ENCODE measurements at places on chromosomes 5 and 9.

DNA sequence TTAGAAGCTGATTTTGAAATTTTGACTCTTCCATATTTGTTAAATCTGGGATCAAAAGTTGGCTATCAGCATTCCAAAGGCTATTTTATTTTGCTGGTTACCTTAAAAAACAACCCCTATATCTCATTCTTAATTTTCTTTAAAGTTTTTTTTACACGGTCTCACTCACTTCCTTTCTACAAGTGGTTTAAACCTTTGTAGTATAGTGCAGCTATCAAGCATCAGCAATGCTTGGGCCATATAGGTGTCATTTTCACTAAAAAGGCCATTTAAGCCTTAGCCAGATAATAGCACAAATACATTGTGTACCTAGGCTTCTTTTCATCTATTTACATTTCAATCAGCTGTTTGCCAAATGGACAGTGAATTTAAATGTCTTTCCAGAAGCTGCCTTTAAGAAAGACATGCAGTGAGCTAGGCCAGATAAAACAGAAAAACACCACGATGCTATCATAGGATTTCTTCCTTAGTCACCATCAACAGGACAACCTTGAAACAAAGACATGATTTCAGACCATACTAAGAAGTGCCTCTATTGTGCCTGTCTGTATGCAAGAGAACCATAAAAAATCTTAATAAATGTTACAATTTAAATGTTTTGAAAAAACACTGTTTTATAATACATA is 104.2 kb downstream of the RAPGEF6 start:
- no peak for DNase-seq

DNA sequence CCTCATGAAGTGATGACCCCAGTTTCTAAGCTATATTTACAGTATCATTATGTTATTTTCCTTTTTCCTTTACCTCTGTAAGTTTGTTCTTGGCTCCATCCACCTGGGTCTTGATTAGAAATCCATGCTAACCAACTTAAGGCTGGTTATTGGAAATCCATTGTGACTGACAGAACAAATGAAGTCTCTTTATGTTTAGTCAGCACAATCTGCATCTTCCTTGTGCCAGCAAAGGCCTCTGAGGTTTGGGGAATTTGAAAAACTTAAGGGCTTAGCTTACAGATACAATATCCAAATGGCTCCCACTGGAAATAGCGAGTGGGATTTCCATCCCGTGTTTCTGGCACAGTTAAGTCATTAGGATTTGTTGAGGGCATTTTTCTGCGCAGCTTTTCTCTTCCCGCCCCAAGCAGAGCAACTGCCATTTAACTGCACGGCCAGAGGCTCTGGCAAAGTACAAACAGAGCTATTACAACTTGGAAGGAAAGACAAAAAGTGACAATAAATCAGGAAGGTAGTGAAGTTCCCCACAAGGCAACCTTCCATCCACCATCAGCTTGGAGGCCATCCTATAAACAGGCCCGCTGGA is 64.2 kb downstream of the DCP2 start:
- no peak for DNase-seq

GRCh38 chr5:102307232-102307631 is 11.1 kb upstream of the SLCO4C1 start:
- no peak for DNase-seq

DNA sequence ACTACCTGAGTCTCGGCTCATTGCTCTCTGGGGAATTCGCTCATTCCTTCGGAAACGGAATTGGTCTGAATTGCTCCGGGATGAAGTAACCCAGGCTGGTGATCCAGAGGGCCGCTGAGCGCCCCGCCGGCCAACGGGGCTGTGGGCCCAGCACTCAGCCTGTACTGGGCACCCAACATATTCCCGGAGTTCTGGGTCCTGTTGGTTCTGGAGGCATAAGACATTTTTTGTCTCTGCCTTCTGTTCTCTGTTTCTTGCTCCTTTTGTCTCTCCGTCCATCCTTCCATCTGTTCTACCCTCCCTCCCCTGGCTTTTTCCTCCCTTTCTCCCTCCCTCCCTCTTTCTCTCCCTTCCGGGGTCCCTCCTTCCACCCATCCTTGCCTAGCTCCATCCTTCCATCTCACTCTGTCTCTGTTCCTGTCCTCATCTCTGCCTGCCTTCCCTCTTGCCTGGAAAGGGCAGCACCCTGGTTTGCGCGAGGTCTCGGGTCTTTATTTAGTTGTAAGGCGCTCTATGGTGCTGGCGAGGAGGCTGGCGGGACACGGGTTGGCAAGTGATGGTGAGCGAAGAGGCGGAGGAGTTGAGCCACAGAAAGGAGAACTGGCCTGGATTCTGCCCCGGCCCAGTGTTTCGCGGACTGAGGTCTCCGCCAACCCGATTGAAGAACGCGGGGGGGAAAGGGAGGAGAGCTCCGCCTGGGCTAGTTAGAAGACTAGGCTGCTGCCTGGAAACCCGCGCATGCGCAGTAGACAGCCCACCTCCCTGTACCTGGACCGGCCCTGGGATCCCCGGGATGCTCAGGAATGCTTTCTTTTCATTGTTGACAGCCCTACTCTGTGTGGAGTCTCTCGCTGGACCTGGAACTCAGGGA is 1468.0 kb downstream of the FOXD4L5 start:
- DNase-seq = peak; percentile 53

DNA sequence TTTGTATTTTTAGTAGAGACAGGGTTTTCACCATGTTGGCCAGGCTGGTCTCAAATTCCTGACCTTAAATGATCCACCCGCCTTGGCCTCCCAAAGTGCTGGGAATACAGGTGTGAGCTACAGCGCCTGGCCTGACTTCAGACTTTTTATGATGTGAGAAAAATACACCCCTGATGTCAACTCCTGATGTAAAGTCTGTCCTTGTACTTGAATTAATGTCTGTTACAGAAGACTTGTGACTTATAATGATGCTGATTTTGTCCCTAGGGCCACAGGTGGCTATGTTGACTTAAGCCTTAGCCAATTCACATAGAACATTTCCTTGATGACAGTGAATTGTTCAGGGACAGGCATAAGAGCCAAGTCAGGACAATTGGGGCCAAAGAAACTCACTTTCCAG is 42.5 kb upstream of the MELK start:
- no peak for DNase-seq
